ENCODE measurements at places on chromosomes 6 and 20.

- H3K36me3 ChIP-seq: no peaks in the 10 kb centered on the region
- H3K27me3 ChIP-seq: no peaks in the 10 kb centered on the region
- H3K4me1 ChIP-seq: no peaks in the 10 kb centered on the region
- no peak overlapping the region for H3K4me3 ChIP-seq
Measured at GRCh38 chr20:15940127-15940526, 633.1 kb downstream of the KIF16B start.

DNA sequence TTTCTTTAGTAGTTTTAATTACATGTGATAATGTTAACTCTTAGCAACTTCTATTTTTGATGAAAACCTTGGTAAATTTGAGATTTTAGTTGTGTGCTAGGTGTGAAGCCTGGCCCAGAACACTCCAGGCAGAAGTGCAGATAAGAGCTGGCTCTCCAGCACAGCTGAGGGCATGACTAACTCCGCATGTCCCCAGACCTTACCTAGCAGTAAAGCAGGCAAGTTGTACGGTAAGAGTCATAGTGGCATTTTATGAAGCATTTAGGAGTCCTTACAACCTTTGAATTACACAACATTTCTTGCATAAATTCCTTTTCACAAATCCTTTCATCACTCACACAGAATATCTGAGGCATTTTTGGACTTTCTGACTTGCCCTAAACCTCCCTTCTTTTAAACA lies 67.2 kb downstream of the OPRM1 start:
- no peaks in the 10 kb centered on the region for H3K4me1 ChIP-seq
- H3K27me3 ChIP-seq: no peaks in the 10 kb centered on the region
- DNase-seq: no peak
- no peak overlapping the region for H3K4me3 ChIP-seq

DNA sequence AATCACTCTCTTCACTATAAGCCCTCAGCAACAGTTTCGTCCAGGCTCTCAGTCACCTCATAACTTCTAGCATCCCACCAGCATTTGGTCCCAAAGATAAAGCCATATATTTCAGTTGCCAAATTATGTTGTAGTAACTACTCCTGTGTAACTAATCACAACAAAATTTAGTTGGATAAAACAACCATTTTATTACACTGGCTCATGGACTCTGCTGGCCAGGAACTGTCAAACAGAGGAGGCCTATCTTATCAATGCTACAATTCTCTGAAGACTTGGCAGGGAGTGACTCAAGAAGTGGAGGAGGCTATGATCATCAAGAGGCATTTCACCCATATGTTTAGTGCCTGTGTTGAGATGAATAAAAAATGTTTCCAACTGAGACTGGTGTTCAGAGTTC lies 1082.3 kb upstream of the GJE1 start:
- no peak overlapping the region for H3K4me3 ChIP-seq
- no peak for DNase-seq
- H3K27ac ChIP-seq: no peak overlapping the region
- no peaks in the 10 kb centered on the region for H3K36me3 ChIP-seq

- no peaks in the 10 kb centered on the region for H3K4me1 ChIP-seq
- H3K36me3 ChIP-seq: no peaks in the 10 kb centered on the region
- DNase-seq: no peak
- no peak overlapping the region for H3K4me3 ChIP-seq
- H3K27ac ChIP-seq: no peak overlapping the region
Measured at GRCh38 chr6:141307309-141307998, 825.3 kb upstream of the GJE1 start.

- H3K4me1 ChIP-seq: no peaks in the 10 kb centered on the region
- no peak overlapping the region for H3K4me3 ChIP-seq
- DNase-seq: peak; percentile 14
- no peaks in the 10 kb centered on the region for H3K36me3 ChIP-seq
- H3K27me3 ChIP-seq: no peaks in the 10 kb centered on the region
Measured at GRCh38 chr6:153084393-153084792, 46.7 kb downstream of the RGS17 start.

GRCh38 chr6:137764464-137764863 lies 102.6 kb upstream of the TNFAIP3 start:
- H3K4me3 ChIP-seq: no peak overlapping the region
- DNase-seq: no peak
- H3K27me3 ChIP-seq: no peaks in the 10 kb centered on the region
- no peaks in the 10 kb centered on the region for H3K4me1 ChIP-seq

- no peak for DNase-seq
- H3K27ac ChIP-seq: no peak overlapping the region
- H3K4me3 ChIP-seq: no peak overlapping the region
- H3K27me3 ChIP-seq: no peaks in the 10 kb centered on the region
- H3K36me3 ChIP-seq: no peaks in the 10 kb centered on the region
Measured at GRCh38 chr6:24460966-24461365, 28.4 kb downstream of the GPLD1 start.

- no peak for DNase-seq
- no peaks in the 10 kb centered on the region for H3K27me3 ChIP-seq
- H3K27ac ChIP-seq: no peak overlapping the region
- no peaks in the 10 kb centered on the region for H3K4me1 ChIP-seq
Measured at GRCh38 chr6:160519603-160520042, 144.5 kb downstream of the LPA start.

GRCh38 chr20:36493051-36493800 lies 48.1 kb upstream of the MYL9 start:
- H3K4me3 ChIP-seq: no peak overlapping the region
- peaks cover 13% of the 10 kb centered on the region for H3K4me1 ChIP-seq
- H3K27ac ChIP-seq: no peak overlapping the region

DNA sequence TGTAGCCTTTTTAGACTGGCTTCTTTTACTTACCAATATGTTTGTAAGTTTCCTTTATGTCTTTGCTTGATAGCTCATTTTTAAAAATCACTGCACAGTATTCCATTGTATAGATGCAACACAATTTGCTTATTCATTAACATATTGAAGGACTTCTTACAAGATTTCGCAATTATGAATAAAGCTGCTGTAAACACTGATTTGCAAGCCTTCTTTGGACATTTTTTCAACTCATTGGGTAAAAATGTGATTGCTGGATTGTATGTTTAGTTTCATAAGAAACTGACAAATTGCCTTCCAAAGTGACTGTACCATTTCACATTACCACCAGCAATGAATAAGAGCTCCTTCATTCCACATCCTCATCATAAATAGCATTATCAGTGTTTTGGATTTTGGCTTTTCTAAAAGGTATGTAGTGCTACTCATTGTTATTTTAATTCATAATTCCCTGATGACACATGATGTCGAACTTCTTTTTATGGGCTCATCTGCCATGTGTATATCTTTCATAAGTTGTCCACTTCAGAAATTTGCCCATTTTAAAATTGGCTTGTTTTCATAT lies 80.7 kb downstream of the TFAP2B start:
- DNase-seq: no peak
- no peaks in the 10 kb centered on the region for H3K4me1 ChIP-seq
- H3K27me3 ChIP-seq: no peaks in the 10 kb centered on the region
- no peak overlapping the region for H3K4me3 ChIP-seq

GRCh38 chr20:33936656-33937055 lies 57.1 kb upstream of the RALY start:
- no peaks in the 10 kb centered on the region for H3K27me3 ChIP-seq
- no peak overlapping the region for H3K27ac ChIP-seq
- no peaks in the 10 kb centered on the region for H3K4me1 ChIP-seq
- DNase-seq: no peak
- no peaks in the 10 kb centered on the region for H3K36me3 ChIP-seq

DNA sequence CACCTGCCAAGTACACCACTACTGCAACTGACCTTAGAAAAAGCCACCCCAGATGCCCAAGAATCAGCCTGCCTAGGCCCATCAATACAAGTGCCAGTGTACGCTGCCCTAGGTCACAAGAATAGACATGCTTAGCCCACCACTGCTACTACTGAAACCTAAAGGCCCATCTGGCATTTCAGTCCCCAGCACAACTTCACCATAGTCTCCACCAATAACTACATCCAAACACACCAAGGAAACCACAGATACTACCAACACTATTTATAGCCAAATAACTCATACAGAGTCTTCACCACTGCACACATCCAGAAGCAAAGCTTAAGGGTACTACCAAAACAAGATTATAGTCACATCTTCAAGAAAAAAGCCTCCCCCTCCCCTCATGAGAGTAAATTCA lies 28.2 kb downstream of the TREML4 start:
- no peak overlapping the region for H3K27ac ChIP-seq
- H3K4me3 ChIP-seq: no peak overlapping the region
- no peak for DNase-seq
- H3K36me3 ChIP-seq: no peaks in the 10 kb centered on the region
- no peaks in the 10 kb centered on the region for H3K4me1 ChIP-seq

DNA sequence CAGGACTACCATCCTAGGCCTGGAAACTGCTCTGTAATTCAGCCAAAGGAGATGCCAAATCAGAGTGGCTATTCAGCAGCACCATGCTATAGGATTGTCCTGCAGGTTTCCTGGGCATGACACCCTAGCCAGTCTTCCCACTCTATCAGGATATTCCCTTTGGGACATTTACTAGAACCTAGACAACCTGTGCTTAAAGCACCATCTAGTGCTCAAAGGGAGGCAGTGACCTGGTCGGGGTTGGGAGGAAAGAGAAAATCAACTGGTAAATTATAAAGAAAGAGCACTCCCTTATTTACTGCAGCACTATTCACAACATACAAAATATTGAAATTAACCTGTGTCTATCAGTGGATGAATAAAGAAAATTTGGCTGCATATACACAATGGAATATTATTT lies 67.2 kb upstream of the SMLR1 start:
- DNase-seq: peak; percentile 83
- no peaks in the 10 kb centered on the region for H3K36me3 ChIP-seq
- no peak overlapping the region for H3K27ac ChIP-seq
- H3K4me1 ChIP-seq: no peaks in the 10 kb centered on the region
- no peaks in the 10 kb centered on the region for H3K27me3 ChIP-seq
- H3K4me3 ChIP-seq: no peak overlapping the region

DNA sequence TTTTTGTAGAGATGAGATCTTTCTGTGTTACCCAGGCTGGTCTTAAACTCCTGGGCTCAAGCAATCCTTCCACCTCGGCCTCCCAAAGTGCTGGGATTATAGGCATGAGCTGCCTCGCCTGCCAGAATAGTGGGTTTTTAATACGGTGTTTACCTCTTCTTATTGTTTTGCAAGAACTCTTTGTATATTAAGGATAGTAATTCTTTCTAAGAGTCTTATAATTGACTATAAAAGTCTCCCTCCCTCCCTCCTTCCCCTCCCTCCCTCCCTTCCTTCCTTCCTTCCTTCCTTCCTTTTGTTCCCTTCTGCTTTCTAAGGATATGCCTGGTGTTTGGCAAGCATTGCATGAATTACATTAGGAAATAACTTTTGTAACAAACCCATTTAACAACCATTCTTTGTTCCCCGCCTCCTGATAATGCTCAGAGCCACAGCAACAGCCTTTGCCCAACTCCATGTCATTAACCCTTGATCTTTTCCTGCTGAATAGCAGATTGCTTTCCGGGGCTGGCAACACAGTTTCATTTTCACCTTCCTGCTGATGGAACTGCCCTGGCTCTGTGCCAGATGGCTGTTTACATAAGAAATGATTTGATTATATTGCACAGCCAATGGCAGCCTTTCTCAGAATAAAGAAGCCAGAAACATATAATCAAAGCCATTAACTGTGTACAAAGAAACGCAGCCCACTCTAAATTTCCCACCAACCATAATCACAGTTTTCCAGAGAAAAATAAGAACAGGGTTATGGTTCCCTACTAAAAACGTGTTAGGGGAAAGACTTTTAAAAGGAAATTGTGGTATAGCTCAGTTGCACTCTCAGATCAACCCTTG lies 143.7 kb upstream of the PTPN1 start:
- no peaks in the 10 kb centered on the region for H3K27me3 ChIP-seq
- H3K4me3 ChIP-seq: no peak overlapping the region
- H3K4me1 ChIP-seq: no peaks in the 10 kb centered on the region
- no peak overlapping the region for H3K27ac ChIP-seq
- DNase-seq: no peak

DNA sequence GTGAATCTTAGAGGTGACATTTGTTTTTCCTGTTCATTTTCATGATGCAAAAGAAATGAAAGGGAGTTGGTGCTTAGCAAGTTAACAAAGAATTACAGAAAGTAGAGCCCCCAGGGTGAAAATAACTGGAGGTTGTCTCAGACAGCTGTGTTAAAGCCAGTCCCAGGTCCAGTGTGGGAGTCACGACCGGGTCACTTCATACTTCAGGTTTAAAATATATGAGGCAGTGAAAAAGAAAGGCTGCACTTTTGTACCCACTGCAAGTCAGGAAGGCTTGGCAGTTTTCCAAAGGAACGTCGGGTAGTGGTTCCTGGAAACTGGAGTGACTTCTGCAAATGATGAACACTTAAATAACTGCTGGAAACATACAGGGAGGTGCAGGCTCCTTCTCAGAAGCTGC lies 91.5 kb upstream of the THBS2 start:
- H3K27me3 ChIP-seq: no peaks in the 10 kb centered on the region
- H3K4me3 ChIP-seq: no peak overlapping the region
- H3K27ac ChIP-seq: no peak overlapping the region
- no peaks in the 10 kb centered on the region for H3K36me3 ChIP-seq
- H3K4me1 ChIP-seq: no peaks in the 10 kb centered on the region

- H3K4me1 ChIP-seq: no peaks in the 10 kb centered on the region
- H3K36me3 ChIP-seq: no peaks in the 10 kb centered on the region
- no peak overlapping the region for H3K27ac ChIP-seq
- H3K4me3 ChIP-seq: no peak overlapping the region
- DNase-seq: no peak
Measured at GRCh38 chr6:52377538-52378221, 15.7 kb downstream of the PAQR8 start.

GRCh38 chr20:48656661-48657211 lies 171.1 kb downstream of the PREX1 start:
- no peaks in the 10 kb centered on the region for H3K4me1 ChIP-seq
- peak; percentile 54 for DNase-seq
- no peaks in the 10 kb centered on the region for H3K27me3 ChIP-seq
- no peak overlapping the region for H3K27ac ChIP-seq
- no peak overlapping the region for H3K4me3 ChIP-seq

DNA sequence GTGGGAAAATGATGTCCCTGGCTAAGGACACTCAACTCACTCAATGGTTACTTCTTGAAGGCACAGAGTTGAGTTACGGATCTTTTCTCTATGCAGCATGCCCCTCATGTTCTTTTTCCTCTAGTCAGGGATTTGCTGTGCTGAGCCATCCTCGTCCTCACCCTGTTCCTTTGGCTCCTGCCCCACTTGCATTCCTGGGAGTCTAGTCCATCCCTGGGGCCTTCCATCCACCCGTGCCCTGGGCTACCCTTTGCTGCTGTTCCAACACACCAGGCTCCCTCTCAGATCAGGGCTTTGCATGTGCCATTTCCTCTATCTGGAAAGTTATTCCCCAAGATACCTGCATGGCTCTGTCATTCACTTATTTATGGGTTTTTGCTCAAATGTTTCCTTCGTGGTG lies 13.3 kb upstream of the KCNG1 start:
- H3K27me3 ChIP-seq: no peaks in the 10 kb centered on the region
- no peak for DNase-seq
- no peak overlapping the region for H3K27ac ChIP-seq
- H3K4me3 ChIP-seq: no peak overlapping the region
- H3K4me1 ChIP-seq: peaks cover 2% of the 10 kb centered on the region

All from mesendoderm (in vitro differentiated cells).